ENCODE measurements at places on chromosomes 2 and 18. TPM values are rescaled to one million over a fixed set of nuclear protein-coding genes. Genes with fewer than 3 reads are reported as not detected.

GRCh38 chr2:120914839-120915521, 179.3 kb downstream of the GLI2 start:
- DNase-seq, result peak; percentile 51

- DNase-seq, result peak; percentile 28
These were observed 121.6 kb downstream of the NFATC1 start for GRCh38 chr18:79517341-79517740.

- DNase-seq, result no peak
These were observed 791.0 kb downstream of the DCC start for GRCh38 chr18:53131001-53131400.

- DNase-seq, result no peak
These were observed 13.1 kb downstream of the PTPRN start for GRCh38 chr2:219296142-219296541.

DNA sequence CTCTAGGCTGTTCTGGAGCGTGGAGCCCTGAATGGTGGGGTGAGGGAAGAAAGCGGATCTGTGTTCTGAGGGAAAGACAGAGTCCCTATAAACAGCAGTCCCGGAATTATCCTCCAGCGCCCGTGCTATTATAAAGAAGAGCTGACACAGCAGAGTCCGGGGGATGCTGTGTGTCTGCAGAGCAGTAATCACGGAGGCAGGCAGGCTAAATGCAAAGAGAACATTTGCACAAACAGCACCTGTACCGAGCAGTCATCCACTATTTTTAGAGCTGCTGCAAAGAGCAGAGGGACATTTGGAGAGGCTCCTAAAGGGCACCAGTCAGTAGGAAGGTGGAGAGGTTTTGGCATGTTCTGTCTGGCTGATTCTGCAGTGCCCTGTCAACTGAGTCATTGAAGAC, 293.8 kb upstream of the SLC14A2 start:
- DNase-seq, result no peak

GRCh38 chr2:72837171-72837570, 11.3 kb upstream of the EXOC6B start:
- DNase-seq, result no peak

DNA sequence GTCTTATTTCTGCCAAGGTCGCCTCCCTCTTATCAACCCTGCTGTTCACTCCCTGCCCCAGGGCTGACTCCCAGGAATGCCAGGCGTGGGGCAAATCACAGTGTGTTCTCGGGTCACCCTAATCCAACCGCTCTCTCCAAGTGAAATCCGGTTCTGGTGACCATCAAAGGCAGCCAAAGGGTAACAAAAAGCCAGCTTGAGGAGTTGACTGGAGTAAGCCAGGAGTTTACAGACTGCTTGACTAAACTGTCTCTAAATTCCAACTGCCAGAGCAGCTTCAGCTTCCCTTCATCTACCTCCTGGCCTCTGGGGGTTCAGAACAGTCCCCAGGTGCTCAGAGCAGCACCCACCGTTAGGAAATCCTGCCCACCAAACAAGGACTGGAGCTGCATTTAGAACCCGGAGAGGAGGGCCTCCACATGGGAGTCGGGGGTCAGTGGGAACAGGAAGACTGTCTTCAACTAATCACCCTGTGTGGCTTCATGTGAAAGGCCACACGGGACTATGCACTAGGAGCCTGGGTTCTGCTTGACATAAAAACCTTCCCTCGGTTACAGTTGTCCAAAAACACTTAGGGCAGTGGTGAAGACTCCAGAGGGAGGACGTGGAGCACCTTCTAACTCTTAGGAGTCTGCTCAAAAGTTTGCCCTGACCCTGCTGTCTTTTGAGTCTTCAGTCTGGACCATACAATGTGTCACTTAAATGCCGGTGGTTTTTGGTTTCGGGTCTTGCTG, 24.2 kb upstream of the MCFD2 start:
- DNase-seq, result peak; percentile 84

The STK16 gene
- polyA plus RNA-seq, result 53.8 TPM

The IMPA2 gene
- 348 TPM for polyA plus RNA-seq

All from kidney (tissue), 22 donors.